ENCODE measurements at places on chromosomes 3 and 15.

DNA sequence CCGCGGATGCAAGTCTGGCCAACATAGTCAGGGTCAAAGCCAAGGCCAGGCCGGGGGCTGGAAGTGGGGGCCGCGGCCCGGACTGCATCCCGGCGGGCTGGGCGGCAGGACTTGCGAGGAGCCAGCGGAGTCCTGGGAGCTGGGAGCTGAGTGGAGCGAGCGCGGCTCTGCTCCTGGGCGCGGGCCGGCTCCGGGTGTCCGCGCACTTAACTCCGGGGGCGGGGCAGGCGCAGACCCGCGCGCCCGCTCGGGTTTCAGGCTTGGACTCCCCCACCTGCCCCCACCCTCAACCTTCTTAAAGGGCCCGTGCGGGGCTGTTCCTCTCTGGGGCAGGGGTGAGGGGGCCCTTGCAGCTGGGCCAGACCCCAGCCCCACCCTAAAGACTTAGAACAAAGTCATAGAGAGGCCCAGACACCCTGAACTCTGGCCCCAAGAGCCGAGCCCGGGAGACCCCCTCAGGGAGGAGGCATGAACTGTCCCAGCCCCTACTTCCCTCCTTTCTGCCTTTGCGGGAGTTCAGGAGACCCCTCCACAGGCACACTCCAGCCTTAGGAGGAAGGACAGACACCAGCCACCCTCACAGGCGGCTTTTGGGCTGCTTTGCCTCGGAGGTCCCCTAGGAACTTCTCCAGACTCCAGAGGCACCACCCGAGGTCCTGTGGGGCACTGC, at the start of gene CSPG4:
CSPG4 (minus strand) TSS at position 181 of the 670 bp plus-strand sequence; CDS start at position 88, 93 bp downstream.
- DNase-seq: no peak

- DNase-seq: no peak
Measured at GRCh38 chr3:5726621-5727020, 539.1 kb downstream of the EDEM1 start.

DNA sequence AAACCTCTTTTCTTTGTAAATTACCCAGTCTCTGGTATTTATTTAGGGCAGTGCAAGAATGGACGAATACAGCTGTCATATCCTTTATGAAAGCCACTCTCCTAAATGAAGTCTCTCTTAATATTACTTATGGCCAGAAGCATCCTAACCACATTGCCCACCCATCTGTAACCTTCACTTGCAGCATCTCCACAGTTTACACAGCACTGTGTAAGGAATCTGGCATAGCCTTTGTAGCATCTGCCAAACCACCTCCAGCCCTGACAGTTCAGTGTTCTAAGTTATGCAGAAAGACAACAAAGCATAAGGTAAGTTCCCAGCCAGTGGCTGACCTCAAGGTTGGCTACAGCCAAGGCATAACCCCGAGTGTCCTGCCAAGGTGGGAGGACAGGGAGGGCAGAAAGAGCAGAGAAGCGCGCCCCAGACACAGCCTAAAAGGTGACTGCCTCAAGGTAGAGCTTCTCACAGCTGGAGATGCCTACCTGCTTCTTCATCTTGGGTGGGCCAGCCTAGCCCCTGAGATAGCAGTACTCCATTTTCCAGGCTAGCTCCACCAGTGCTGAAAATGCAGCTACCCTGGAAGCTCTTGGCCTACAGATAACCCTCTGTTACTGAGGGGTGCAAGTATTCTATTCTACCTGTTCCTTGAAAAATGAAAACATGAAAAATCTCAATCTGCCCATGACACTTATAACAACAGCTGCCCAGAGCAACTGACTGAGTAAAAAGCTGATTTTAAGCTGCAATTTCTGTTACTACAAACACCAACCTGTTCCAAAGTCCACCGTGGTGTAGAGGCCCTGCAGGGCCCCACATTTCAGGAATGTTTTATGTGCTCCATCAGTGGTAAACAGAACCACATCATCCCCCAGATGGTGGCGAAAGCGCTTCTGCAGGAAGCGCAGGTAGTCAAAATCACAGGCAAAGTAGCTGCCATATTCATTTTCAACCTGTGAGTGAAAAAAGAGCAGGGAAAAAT, 39.3 kb downstream of the GLB1 start:
- DNase-seq: no peak

DNA sequence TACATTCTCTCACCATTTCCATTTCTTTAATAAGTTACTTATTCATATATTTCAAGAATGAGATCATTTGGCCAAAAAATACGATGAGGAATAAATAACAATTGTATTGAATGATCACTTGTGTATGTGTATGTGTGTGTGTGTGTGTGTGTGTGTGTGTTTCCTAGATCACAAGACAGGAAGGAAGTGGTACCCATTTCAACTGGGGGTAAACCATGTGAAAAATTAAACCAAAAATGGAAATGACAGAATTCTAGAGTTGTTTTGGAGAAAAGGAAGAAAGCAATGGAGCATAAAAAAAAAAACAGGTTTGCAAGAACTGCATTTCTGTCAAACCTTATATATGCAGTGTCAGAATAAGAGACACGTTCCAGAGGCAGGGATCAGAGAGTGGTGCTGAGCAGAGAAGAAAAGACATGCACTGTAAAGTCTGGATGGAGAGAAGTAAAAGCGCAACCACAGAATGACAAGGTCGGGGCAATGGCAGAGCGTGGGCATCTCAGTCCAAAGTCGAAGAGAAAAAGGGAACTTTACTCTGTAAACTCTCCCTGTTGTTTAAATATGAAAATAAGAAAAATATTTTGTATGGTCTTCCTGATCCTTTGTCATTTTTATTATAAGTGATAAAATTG, 75.5 kb downstream of the PEX5L start:
- DNase-seq: no peak

- no peak for DNase-seq
Measured at GRCh38 chr15:40495516-40495915, 24.7 kb downstream of the CHST14 start.

DNA sequence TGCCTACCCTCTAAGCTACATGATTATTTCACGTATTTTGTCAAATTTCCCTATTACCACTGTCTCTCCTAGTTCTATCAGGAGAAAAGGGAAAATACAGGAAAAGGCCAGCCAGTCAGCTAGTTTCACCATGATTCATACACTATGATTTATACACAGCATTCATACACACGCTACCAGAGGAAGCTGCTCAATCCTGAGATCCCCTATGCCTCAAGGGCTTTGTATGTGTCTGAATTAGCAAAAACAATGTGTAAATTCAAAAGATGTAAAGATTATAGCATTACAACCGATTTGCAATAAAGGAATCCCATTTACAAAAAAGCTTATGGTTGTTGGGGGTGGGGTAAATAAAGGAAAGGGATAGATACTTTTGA, 3.1 kb upstream of the ACKR4 start:
- no peak for DNase-seq

- DNase-seq: no peak
Measured at GRCh38 chr3:157180262-157180661, 20.3 kb upstream of the CCNL1 start.

- no peak for DNase-seq
Measured at GRCh38 chr3:23189187-23189586, 13.9 kb upstream of the UBE2E2 start.

Data from coronary artery (tissue), 2 donors.